ENCODE measurements at places on chromosomes 6 and 20.

GRCh38 chr20:24453869-24454268 lies 15.6 kb upstream of the SYNDIG1 start:
- no peak for DNase-seq

GRCh38 chr20:51583499-51583898 lies 41.0 kb upstream of the NFATC2 start:
- DNase-seq = no peak

- DNase-seq = peak; percentile 82
Measured at GRCh38 chr6:32462609-32463008, 22.9 kb downstream of the HLA-DRA start.

- no peak for DNase-seq
Measured at GRCh38 chr6:26006086-26006939, 43.7 kb downstream of the TRIM38 start.

DNA sequence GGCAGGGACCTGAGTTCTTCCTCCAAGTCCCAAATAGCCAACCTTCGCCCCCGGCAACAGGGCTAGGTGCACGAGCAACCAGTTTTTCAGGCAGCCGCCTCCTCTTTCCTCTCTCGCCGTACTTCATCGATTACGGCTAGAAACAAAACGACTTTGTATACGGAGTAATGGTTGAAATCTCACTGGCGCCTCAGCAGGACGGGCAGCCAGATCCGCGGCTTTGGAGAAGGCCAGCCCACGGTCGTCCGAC lies 333 bp upstream of the SMIM13 start:
- DNase-seq = no peak

DNA sequence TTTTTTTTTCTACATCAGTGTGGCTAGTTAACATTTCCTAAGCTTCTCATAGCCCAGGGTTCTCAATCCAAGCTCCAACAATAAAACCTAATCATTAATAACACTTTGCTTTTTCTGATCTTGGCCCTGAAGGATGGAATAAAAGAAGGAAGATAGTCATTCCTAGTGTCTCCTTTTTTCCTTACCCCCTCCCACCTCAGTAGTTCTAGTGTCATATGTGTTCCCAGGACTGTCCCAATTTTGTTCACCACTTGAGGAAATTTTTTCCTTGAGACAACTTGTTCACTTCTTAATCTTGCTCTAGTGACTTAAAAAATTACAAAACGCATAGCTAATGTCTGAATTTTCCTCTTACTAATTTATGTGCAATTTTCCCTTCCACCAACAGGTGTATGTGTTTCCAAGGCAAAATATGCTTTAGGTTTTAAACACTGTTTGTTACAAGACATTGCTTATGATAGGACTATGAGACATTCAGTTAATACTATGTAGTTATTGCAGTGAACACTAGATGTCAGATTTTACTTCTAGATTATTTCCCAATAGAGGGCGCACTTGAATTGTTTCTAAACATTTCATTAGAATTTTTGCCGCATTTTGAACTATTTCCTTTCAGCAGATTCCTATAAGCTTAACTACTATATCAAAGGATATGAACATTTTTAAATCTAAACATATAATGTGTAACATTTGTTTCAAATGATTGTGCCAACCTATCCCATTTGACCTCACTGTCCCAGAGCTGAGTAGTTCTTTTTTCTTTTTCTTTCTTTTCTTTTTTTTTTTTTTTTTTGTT lies 18.5 kb upstream of the C6orf141 start:
- DNase-seq = no peak

DNA sequence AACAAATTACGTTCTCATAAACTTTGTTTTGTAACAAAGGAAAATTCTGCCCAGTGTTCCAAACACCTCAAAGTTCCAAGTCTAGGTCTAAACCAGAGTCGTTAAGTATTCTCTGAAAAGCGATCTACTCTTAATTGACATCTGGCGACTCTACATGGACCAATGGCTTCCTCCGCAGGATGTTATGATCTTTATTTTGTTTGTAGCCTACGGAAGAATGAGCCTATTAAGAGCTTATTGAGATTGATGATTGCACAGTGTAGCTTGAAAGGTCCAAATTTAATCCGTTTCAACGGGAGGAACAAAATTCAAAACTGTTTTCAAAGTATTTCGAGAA lies 61.1 kb downstream of the FAM217A start:
- DNase-seq = no peak

- no peak for DNase-seq
Measured at GRCh38 chr6:70954750-70955149, 2.1 kb downstream of the B3GAT2 start.

DNA sequence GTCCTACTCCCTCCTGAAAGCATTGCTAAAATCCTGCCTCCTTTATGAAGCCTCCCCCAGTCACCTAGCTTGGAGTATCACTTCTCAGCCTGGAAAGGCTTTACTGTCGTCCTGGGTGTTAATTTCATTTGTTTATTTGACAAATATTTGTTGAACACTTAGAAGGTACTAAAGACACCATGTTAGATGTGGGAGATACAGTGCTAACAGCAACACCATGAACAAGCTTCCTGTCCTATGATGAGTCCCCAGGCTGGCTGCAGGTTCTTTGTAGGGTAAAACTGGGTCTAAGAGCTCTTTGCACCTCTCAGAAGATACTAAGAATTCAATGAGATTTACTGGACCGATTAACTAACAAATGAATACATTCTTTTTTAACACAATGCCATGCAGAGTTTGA lies 109.2 kb upstream of the TMEM170B start:
- DNase-seq = no peak

DNA sequence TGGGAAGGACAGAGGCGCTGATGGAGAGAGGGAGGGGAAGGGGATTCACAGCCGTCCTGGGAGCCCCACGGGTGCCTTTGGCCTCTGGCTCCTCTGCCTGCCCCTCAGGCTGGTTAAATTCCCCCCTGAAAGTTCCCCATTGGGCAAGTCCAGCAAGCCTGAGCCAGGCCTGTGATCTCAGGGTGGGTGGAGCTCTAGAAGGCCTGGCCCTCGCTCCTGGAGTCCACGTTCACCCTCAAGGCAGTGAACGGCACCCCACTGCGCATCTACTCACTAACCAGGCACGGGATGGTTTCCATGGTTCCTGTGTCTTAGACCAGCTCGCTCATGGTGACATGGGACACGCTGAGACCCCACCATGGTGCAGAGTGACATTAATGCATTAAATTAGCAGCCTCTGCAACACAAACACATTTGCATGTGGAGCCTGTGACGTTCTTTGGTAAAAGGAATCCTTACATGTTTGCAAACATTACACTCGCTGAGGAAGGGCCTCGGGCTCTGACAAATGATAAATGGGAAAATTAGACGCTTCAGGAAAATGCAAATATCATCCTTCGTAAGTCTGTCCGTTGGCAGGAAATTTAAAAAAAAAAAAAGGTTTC lies 452.7 kb downstream of the PREX1 start:
- no peak for DNase-seq

DNA sequence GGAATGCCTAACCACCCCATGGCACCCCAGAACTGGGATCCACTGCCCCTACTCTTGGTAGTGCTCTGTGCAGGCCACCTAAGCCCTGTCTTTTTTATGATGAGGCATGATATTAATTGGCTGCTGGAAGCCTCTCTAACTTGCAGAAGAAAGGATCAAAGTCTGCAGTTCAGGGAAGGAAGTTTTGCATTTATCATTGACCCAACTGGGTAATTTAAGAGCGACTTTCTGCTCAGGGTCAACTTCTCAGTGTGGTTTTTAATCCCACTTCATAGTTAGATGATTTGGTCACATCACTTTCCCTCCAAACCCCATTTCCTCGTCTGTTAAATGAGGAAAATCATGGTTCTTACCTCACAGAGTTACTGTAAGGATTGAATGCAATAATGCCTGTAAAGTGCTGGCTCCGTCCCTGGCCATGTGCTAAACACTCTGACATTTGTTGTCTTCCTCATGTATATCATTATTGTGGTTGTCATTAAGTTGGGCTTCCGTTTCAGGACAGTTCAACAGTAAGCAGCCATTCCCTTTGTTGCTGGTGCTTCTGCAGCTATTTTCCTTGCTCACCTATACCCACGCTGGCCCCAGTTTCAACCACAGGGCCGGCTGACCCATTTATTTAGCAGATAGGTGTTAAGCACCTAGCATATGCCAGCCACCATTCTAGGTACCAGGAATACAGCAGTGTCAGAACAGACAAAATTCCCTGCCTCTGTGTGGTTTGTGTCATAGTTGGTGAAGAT lies 14.2 kb downstream of the E2F3 start:
- peak; percentile 18 for DNase-seq

- no peak for DNase-seq
Measured at GRCh38 chr6:139722530-139722929, 348.1 kb upstream of the CITED2 start.
